ENCODE measurements at places on chromosomes 2 and 18. TPM values are rescaled to one million over a fixed set of nuclear protein-coding genes. Genes with fewer than 3 reads are reported as not detected.

MDH1B gene
- 1.2 TPM for total RNA-seq

CDH2 gene
- 18.7 TPM for total RNA-seq

NEURL3 gene
- total RNA-seq = not detected

IL36B gene
- not detected for total RNA-seq

HPCAL1 gene
- total RNA-seq = 10.0 TPM
